ENCODE measurements at places on chromosomes 2 and 18. TPM values are rescaled to one million over a fixed set of nuclear protein-coding genes. Genes with fewer than 3 reads are reported as not detected.

DNA sequence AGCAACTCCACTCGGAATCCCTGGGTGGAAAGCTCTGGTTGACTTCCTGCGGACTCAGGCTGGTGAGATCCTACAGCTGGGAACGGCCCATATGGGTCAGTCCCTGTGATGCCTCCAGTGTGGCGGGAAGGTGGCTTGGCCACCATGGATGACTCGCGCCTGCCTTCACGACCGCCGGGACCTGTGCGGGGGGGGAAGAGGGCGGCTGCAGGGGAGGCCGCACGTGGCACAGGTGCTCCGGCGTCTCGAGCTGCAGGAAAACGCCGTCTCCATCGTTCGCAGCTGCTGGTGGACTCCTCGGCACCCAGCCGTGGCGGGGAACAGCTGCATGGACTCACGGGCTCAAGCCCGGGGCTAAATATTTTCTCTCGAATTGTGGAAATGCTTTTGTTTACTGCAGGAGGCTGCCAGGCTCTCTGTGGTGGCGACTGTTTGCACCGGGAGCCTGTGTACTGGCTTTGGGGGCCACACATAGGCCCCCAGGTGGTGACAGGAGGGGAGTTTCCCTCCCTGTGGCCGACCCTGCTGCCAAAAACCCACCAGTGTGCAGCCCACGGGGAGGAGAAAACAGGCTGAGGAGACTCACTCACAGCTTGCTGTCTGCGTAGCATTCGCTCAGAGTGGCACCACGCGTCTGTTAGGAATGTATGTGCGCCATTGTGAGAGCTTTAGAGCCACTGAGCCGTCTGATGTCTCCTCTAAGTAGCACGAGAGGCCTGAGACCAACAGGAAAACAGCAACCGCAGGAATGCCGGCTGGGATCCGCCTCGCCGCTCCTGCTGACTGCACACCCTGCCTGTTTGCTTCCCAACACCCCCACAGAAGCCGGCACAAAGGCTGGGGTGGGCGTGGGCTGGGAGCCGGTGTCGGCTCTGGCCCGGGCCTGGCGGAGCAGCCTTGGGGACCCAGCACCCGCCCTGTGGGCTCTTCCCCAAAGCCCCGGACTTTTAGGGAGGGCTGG is 89.2 kb downstream of the NFATC1 start:
- DNase-seq, result no peak

- DNase-seq, result no peak
Measured at GRCh38 chr2:3305952-3306351, 71.7 kb downstream of the EIPR1 start.

GRCh38 chr2:25305775-25306174 is 36.0 kb downstream of the DNMT3A start:
- DNase-seq, result no peak

DNA sequence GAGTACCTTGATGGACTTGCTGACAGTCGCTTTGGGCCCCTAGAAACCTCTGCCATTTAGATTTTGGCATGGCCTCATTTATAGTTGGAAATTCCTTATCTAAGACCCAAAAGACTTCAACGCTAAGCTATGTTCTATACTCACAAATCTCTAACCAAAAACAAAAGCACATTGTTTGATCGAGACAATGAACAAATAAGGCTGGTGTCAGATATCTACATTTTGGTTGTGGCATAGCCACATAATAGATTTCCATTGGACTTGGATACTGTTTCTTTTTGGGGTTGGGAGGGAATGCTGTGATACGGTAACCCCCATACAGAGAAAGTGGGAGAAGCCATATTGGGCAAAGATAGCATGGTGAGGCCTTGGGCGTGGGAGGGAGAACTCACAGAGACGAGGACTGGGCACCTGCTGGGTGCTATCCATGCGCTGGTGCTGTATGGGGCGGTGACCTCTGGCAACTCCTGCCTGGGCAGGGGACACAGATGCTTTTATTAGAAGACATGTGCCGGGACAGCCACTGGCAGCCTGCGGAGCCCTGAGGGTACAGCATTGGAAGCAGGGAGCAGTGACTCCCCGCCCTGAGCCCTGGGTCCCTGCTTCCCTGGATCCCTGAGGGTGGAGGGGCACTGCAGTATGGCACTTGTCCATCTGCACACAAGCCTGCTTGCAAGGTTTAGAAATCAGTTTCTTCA is 97.1 kb downstream of the ASAP2 start:
- no peak for DNase-seq

- no peak for DNase-seq
Measured at GRCh38 chr2:141362311-141362710, 768.5 kb downstream of the LRP1B start.

DNA sequence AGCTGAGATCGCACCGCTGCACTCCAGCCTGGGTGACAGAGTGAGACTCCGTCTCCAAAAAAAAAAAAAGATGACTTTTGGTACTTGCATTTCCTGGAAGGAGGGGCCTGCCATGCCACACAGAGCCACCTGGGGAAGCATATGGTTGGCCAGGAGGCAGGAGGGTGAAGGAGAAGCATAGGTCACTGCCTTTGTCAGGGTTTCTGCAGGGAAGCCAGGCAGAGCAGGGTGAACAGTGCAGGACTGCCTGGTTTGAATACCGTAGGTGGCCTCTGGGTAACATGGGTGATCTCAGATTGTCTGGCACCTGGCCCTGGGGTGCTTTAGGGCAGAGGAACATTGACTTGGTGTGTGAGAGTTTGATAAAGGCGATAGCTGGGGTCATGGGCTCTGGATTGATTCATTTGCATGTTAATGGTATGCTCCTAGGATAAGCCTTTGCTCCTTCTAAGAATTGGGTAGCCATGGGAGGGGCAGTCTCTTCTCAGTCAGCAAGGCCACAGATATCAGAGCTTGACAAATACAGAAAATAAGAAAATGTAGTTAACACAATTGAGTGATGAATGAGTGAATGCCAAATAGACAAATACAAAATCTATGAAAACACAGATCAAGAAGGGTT is 124.0 kb upstream of the SEC11C start:
- DNase-seq, result no peak

- DNase-seq, result no peak
Measured at GRCh38 chr2:238046725-238047270, 14.0 kb upstream of the SCLY start.

GRCh38 chr2:109513749-109514588 is 99.8 kb downstream of the SEPTIN10 start:
- DNase-seq, result no peak

DNA sequence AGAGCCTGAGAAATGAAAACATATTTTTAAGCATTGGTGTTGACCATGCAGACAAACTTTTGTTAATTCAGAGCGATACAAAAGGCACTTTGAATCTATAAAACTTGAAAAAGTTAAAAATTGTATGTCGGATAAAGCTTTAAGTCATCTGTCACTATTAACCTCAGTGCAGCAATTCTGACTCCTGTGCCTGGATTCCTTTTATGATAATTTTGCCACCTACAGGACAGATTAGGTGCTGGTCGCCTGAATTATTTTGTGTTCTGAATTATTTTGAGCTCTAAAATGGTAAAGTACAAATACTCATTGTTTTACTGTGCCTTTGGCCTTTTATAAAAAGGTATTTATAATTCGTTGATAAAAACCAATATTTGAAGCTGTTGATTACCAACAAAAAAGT is 19.4 kb upstream of the RNF138 start:
- no peak for DNase-seq

SERPINB4 gene
- 0.17 TPM for total RNA-seq

FEV gene
- 51.1 TPM for total RNA-seq

SPATA3 gene
- total RNA-seq, result not detected

ING5 gene
- 37.6 TPM for total RNA-seq

SULT1C2 gene
- total RNA-seq, result 5.9 TPM

MC4R gene
- not detected for total RNA-seq

REG1A gene
- total RNA-seq, result 37.3 TPM

BOK gene
- 108 TPM for total RNA-seq

All from type B pancreatic cell (in vitro differentiated cells).